ENCODE measurements at places on chromosomes 12 and 14. TPM values are rescaled to one million over a fixed set of nuclear protein-coding genes. Genes with fewer than 3 reads are reported as not detected.

GRCh38 chr12:51122844-51123243, 39.4 kb upstream of the CSRNP2 start:
- no peak for DNase-seq

- peak; percentile 43 for DNase-seq
Measured at GRCh38 chr12:79934281-79935020, 446 bp downstream of the PPP1R12A start.

GRCh38 chr14:105247026-105247425, 1.3 kb upstream of the BTBD6 start:
- no peak for DNase-seq

GRCh38 chr14:94394025-94394493, 5.7 kb upstream of the SERPINA1 start:
- no peak for DNase-seq

DNA sequence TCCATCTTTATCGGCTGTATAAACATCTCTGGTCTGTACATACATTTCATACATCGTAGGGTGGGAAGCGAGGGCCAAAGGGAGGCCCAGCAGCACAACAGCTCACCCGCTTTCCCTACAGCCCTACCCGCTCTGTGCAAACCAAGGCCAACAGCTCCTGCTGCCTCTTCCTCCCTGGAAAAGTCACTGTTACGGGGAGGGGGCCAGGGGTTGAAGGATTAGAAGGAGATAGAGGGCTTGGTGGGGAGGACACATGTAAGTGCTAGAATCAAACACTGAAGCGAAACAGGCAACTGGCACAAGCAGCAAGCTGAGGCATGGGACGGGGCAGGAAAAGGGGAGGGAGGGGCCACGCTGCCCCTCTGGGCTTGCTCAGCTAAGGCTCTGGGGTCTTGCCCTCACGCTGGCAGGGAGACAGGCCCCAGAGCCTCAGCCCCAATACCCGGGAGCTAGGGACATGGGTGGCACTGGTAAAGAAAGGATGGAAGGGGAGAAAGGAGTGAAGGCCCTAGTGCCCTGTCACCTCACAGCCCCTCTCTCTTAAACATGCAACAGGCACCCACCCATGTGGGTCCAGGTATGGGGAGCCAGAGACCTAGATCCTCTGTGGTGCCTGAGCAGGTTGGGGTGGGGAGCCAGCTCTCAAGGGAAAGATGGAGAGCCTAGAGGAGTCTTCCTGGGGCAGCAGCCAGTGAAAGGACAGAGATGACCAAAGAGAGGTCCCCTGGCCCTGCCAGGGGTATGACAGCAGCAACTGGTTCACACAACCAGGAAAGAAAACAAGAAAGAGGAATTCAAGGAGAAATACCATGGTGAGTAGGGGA, 14.4 kb downstream of the SPRYD3 start:
- peak; percentile 35 for DNase-seq

TAS2R10 gene
- 1.5 TPM for polyA plus RNA-seq

HEATR5A gene
- 16.4 TPM for polyA plus RNA-seq

DNA sequence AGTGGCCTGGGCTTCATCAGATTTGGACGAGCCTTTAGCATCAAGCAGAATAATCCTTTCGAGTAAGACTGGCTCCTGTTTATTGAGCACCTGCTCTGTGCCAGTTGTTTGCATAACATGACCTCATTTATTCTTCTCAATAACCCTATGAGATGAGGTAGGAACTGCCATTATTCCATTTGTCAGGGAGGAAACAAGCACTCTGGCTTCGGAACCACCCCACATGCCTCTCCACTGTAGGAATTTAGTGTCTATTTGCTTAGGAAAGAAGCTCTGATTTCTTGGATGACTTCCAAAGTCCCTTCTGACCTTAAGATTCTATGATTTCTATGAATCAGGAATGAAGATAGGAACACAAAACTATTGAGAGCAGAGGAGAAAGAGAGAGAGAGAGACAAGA, 11.0 kb downstream of the SAMD4A start:
- no peak for DNase-seq

DNA sequence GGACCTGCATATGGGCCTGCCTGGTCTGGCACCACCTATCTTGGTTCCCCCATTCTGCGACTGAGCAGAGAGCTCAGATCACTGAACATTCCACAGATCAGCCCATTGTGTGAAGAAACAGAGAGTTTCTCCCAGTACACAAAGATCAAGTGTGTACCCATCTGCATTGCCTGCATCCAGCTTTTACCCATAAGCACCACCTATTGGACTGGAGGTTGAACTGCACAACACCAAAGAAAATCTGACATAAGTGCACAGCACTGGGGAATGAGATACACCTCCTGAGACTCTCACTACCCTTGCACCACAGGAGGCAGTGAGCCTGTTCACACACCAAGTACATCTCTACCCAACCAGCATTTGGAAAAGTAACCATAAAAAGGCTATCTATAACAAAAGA, 362.6 kb upstream of the CLEC14A start:
- DNase-seq: no peak

- no peak for DNase-seq
Measured at GRCh38 chr14:96139169-96139568, 65.5 kb upstream of the BDKRB2 start.

RTN1 gene
- 2.7 TPM for polyA plus RNA-seq

Measured in muscle of back (tissue), 13 donors.